Calu3 (cell line): ENCODE measurements at places on chromosomes 2 and 18. TPM values are rescaled to one million over a fixed set of nuclear protein-coding genes. Genes with fewer than 3 reads are reported as not detected.

Gene THAP4
- 53.6 and 57.5 TPM in 2 replicates for total RNA-seq

DNA sequence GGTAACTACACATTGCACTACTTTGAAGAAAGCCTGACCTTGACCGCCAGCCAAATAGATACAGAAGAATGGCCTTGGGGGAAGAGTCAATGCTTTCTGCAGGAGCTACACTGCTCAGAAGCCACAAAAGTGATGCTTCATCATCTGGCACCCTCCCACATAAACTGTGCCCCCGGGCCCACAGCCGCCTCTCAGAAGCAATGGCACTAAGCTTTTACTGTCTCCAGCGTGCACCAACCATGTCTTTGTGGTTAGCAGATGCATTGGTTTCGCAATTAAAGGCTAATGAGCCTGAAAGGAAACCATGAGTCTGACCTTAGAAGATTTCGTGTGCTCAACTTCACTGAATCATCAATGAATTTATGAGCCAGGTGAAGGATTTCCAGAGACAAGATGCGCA lies 209.4 kb upstream of the TRIB2 start:
- H3K27me3 ChIP-seq, result no peaks in the 10 kb centered on the region
- no peaks in the 10 kb centered on the region for H3K36me3 ChIP-seq
- H3K4me3 ChIP-seq, result no peak overlapping the region
- no peak for DNase-seq
- H3K27ac ChIP-seq, result no peak overlapping the region

GRCh38 chr2:20446917-20447436 lies at the start of gene RHOB:
Gene RHOB, plus strand, starts transcription at chr2:20447074. Its CDS starts 392 bp downstream, at chr2:20447466.
- peak; percentile 98 for DNase-seq
- peak within 1 kb of the TSS; percentile 89 for H3K4me3 ChIP-seq
- no peaks in the 10 kb centered on the region for H3K27me3 ChIP-seq
- peaks cover 38% of the 10 kb centered on the region for H3K4me1 ChIP-seq

DNA sequence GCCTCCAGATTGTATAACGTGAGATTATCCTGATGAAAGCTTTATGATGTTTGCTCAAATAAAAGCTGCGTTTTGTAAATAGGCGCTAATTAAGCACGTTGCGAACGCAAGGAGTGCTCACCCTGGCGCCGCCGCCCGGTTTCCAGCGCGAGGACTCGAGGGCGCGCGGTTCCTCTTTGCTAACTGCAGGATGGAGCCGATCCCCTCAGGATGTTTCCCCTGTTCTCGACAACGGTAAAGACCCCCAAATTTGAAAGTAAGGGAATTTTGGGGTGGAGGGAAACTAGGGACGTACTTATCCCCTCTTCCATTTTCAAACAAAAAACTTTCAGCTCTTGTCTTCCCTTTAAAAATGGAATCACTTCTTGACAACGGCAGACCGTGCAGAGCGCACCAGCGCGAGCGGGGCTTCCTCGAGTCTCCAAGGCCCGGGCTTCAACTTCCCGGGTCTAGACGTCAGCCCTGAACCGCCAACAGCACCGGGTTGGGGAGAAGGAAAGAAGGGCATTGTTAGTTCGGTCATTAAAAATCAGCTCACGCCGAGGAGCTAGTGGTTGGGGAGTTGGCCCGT lies 1.1 kb upstream of the GBX2 start:
- no peak for DNase-seq
- H3K4me1 ChIP-seq, result peaks cover 7% of the 10 kb centered on the region
- no peaks in the 10 kb centered on the region for H3K27me3 ChIP-seq
- peaks cover 34% of the 10 kb centered on the region for H3K36me3 ChIP-seq

DNA sequence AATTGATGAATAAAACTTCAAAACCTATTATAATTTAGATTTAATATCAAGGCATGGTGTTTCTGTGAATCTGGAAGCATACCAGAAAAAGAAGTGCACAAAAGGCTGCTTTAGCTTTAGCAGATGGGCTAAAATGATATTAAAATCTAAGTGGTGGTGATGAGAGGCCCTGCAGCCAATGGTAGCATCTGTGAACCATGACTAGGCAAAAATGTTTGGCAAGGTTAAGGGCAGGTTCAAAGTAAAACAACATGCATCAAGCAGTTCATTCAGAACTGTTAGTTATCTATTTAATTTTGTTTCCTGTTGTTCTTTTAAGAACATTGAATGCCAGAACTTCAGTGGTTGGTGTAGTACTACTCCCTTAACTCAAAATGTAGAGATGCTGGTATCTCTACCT lies 1736.9 kb upstream of the CELF4 start:
- DNase-seq, result no peak
- H3K4me3 ChIP-seq, result no peak overlapping the region
- H3K36me3 ChIP-seq, result no peaks in the 10 kb centered on the region
- H3K27me3 ChIP-seq, result no peaks in the 10 kb centered on the region
- H3K4me1 ChIP-seq, result no peaks in the 10 kb centered on the region
